Stromal cell of bone marrow (primary cell): ENCODE measurements at places on chromosomes 3 and 15.

DNA sequence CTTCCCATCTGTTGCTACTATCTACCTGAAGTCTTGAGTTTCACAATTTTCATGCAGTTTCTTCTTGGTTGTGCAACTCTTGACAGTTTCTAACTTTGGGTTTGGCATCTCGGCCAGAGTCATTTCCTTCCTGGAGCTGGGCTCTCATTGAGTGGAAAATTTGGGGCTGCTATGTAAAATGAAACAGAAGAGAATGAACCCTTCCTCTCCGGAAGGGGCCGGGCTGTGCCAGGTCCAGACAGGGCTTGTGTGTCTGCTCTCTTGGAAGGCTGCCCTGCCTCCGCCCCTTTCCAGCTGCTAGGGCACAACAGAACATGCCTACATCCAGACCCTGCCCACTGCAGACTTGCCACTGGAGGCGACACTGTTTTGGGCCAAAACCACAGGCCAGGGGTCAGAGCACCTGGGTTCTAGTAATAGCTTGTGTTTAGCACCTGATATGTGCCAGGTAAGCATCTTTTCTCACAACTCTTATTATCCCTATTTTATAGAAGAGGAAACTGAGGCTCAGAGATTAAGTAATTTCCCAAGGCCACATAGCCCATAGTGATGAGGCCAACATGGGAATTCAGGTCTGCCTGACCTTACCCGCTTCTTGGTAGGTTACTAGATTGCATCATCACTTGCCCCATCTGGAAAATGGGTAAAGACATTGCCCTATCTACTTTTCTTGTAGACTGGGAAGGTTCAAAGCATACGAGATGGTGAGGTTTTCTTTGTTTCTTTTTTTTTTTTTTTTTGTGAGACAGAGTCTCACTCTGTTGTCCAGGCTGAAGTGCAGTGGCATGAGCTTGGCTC, 25.0 kb downstream of the IRAK2 start:
- DNase-seq = peak; percentile 76

GRCh38 chr3:193929921-193930646, 205.9 kb upstream of the HES1 start:
- no peak for DNase-seq

- no peak for DNase-seq
Observed at GRCh38 chr15:39625856-39626255, 45.0 kb downstream of the THBS1 start.

DNA sequence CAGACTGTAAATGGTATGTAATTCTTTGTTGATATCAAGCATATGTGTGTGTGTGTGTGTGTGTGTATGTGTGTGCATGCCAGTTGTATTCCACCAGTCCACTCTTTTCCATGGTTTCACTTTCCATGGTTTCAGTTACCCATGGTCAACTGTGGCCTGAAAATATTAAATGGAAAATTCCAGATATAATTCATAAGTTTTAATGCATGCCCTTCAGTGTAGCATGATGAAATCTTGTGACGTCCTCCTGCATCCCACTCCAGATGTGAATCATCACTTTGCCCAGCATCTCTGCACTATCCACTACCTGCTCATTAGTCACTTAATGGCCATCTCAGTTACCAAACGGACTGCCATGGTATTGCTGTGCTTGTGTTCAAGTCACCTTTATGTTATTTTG, 215.9 kb downstream of the GBE1 start:
- peak; percentile 13 for DNase-seq

DNA sequence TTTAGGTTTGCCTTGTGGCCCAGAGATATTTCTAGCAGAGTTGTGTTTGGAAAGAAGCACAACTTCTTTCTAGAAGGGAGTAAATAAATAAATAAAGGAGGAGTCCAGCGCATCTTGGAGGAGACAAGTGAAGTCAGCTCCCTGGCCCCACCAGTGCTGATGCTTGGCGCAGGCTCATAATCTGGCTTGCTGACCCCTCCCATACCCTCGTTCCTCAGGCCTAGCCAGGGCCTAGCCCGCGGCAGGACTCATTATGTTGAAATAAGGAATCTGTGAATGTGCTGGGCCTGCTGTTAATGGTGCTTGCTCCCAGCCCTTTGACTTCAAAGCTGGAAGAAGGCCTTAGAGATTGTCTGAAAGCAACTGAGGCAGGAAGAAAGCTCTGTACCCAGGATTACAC, 3.1 kb downstream of the ZNF710 start:
- DNase-seq = no peak

DNA sequence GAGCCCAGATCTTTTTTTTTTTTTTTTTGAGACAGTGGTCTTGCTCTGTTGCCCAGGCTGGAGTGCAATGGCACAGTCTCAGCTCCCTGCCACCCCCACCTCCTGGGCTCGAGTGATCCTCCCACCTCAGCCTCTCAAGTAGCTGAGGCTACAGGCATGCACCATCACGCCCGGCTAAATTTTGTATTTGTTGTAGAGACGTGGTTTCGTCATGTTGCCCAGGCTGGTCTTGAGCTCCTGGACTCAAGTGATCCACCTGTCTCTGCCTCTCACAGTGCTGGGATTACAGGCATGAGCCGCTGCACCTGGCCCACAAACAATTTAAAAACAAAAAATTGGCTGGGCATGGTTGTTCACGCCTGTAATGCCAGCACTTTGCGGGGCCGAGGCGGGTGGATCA, 22.6 kb upstream of the SLC6A6 start:
- DNase-seq = no peak

DNA sequence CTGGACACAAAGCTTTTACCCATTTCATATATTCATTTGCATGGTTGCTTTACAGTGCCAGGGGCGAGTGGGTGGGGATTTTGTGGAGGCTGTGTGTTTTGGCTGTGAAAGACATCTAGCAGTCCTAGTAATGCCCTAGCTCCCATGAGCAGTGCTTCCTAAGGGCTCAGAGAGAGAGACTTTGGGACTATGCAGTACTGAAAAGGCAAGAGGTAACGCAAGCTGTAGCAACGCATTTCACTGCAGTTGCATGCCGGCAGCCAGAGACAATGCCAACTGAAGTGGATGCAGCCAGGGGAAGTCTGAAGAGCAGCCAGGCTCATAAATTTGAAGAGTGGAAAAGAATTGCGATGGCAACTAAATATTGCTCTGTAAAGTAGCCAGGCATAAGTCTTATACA, 27.4 kb upstream of the ATP10A start:
- no peak for DNase-seq

- DNase-seq = no peak
Observed at GRCh38 chr3:42518800-42519567, 16.5 kb downstream of the VIPR1 start.

- no peak for DNase-seq
Observed at GRCh38 chr15:99390667-99391066, 139.4 kb downstream of the LRRC28 start.

DNA sequence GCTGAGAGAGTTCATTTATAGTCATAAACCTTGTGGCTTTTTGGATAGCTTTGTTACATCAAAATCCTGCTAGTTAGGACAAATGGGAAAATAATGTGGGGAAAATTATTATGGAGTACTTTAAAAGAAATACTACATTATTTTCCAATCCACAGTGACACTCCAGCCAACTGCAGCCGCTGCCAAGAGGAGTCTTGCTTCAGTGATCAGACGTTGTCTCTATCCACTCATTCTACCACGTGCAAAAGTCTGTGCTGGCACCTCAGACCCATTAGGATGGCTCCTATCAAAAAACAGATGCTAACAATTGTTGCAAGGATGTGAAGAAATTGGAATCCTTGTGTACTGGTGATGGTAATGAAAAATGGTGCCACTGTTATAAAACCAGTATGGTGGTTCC, 128.6 kb upstream of the IQSEC1 start:
- DNase-seq = no peak

DNA sequence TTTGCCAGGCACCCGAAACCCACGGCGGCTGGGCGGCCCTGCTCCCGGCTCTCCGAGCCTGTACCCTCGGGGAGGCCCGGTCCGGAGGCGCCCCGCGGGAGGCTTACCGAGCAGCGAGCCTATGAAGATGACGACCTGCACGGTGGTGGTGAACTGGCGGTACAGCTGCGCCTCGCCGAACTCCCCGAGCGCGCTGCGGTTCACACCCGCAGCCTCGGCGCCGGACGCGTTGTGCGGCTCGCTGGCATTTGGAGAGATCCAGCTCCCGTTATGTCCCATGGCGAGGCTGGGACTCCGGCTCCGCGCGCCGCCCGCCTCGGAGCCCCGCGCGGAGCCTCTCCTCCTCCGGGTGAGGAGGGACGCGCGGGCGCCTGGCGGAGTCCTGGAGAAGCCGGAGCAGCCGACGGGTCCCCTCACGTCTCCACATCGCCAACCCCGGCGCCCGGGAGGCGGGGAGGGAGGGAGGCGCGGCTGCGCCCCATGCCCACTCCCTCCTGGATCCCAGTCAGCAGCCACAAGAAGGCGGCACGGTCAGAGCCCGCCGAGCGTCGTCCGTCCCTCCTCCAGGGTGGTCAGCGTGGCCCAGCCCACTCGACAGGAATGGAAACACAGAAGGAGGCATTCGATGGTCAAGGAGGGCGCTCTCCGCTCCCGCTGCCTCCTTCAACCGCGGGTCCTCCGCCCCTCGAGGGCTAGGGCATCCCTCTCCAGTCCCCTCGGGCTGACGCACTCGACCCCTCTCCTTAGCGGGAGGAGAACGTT, at the start of gene GPR176:
Gene GPR176 (minus strand): TSS at position 519 of the 762 bp plus-strand sequence. CDS start 240 bp downstream, at position 279.
- peak; percentile 76 for DNase-seq

GRCh38 chr15:52710708-52711389, 31.7 kb upstream of the ATOSA start:
- no peak for DNase-seq

GRCh38 chr3:102761766-102762165, 327.0 kb downstream of the ZPLD1 start:
- DNase-seq = no peak
